ENCODE measurements at places on chromosomes 11 and 22.

DNA sequence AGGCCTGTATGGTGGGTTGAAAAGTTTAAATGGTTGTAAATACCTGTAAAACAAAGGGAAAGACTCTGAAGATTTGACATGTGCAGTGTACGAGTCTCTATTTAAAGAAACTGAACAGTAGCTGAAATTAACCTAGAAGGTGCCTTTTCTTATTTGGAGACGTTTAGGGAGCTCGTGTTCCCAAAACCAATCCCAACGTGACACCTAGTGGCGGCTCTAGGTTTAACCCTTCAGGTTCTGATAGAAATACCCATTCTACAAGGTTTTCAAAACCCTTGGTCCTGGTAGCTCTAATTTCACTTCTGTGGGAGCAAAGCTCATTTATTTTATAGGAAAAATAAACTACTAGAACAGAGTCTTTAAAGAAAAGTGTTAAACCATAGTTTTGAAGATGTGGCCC, 258.3 kb downstream of the LRRC4C start:
- peak; percentile 50 for DNase-seq

DNA sequence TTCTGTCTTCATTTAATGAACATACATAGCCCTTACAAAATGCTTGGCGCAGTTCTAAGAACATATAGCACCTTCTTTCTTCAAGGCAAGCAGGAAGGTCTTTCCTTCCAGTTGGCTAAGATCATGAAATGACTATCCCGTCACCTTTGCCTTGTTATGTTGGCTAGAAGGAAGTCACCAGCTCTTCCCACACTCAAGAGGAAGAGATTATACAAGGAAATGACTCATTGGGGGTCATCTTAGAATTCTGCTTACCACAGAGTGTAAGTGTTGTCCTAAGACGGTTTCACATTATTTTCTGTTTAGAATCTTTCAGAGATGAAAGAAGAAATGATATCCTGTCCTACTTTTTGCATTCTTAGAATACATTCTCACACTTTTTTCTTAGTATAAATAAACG, 808.0 kb upstream of the LUZP2 start:
- peak; percentile 34 for DNase-seq

DNA sequence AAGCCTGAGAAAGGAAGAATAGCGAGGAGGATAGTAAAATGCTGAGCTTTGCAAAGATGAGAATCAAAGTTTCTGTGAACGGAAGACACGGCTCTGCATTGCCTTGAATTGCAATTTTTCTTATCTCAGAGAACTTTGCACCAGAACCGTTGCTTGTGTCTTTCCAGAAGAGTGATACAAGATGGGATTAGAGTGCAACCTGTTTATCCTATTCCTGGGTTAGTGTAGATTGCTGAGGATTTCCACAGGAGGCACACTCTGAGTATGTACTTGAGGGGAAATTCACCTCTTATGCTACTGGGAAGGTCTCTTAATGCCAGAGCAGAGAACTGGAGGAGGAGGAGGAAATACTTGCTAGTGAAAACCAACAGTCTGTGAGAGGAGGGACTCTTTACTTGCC, 377.5 kb downstream of the OPCML start:
- DNase-seq, result no peak

DNA sequence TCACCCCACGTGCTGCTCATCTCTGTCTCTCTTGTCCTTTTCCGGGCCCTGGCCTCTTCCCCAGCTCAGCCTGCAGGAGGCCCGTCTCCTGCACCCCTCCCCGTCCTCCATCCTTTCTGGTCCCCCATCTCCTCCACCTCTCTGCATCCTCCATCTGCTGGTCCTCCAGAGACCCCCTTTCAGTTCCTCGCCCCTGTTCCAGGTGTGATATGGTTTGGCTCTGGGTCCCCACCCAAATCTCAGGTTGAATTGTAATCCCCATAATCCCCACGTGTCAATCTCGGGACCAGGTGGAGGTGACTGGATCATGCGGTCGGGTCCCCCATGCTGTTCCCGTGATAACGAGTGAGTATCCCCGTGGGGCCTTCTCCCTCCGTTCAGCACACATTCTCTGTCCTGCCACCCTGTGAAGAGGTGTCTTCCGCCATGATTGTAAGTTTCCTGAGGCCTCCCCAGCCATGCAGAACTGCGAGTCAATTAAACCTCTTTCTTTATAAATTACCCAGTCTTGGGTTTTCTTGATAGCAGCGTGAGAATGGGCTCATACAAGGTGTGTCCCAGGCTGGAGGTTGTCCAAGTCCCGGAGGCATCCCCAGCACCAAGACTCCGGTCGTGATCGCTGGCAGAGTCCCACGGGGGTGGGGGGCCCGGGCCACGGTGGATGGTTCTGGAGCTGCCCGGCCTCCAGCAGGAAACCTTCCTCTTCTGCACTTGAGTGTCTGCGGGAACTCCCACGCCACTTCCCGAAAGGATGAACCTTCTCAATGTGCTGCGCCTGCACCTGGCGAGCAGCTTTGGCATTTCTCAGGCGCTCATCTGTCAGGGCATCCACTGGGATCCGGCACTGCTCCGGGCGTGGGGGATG, 29.0 kb upstream of the TOLLIP start:
- no peak for DNase-seq

GRCh38 chr11:74846770-74847169, 98.1 kb downstream of the RNF169 start:
- DNase-seq, result no peak

DNA sequence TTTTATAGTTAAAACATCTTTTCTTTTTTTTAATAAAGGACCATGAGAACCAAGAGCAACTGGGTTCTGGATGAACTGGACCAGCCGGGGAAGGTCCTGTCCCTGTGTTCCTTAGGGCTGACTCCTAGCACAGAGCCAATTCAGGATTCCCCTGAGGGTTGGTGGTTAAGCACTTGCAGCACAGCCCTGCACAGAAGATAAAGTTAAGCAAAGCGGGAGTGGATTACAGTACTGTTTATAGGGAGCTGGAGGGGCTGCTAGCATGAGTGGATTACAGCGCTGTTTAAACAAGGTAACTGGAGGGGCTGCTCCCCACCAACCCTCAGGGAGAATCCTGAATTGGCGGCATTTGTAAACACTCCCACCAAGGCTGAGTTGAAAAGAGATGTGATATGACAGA, 90.6 kb downstream of the CELSR1 start:
- DNase-seq, result peak; percentile 68

DNA sequence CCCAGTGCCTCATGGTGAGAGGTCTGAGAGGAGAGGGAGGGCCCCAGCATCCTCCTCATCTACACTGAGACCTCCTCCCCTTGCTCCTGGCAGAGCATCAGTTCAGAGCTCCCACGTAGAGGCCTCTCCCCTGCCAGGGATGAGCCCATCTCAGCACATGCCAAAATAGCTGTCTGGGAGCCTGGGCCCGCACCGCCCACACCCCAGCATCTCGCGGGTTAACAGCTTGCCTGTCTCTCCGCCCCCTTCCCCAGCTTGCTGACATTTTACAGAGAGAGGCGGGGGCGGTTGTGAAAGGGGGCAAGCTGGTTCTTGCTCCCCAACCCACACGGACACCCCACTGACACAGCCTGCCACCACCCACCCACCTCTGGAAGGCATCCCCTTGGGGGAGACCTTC, 6.4 kb downstream of the DGKZ start:
- DNase-seq, result peak; percentile 55

GRCh38 chr22:50074056-50074455, 11.2 kb downstream of the MLC1 start:
- no peak for DNase-seq

DNA sequence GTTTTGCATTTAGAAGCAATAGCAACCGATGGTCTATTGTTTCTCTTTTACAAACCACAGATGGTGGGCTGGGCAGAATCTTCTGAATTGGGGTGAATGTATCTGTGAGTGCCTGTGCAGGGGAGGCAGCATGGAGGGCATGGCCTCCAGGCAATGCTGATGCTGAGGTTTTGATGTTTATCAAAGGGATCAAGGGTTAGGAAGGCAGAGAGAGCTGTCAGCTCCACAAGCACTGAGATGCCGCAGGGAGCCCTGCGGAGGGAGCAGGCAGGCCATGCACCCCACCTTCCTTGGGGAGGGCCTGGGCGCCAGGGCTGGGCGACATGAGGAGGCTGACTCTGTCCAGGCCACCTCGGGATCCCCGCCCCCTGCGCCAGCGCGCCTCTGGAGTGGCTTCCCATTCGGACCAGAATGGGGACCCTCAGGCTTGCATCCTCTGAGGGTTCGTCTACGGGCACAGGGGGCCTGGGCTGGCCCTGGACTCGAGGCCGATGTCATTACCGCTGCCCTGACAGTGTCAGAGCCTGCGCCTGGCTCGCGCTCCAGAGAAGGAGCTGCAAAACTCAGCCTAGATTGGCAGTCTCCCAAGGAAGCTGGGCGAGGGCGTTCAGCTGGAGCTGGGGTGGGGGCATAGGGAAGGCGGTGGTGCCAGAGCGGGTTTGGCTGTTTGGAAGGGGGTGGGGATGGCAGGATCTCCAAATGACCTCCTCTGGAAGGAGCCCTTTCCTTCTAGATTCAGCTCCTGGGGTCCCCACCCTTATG, 13.9 kb upstream of the TH start:
- DNase-seq, result no peak

- no peak for DNase-seq
These were observed 18.0 kb upstream of the RAB38 start for GRCh38 chr11:88193278-88193677.

DNA sequence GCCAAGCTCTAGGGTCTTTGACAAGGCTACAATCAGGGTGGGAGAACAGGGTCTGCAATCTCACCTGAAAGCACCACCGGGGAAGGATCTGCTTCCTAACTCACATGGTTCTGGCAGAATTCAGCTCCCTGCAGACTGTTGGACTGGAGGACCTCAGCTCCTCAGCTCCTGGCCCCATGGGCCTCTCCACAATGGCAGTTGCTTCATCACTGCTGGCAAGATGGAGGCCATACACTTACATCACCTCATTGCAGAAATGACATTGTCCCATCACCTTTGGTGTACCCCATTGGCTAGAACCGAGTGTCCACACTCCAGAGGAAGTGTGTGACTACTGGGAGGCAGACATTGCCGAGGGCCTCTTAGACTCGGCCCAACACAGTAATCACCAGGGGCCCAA, 20.9 kb upstream of the MPPED1 start:
- DNase-seq, result no peak

- no peak for DNase-seq
These were observed 47.9 kb upstream of the RFPL3 start for GRCh38 chr22:32309585-32310251.

GRCh38 chr11:79071190-79071589, 369.6 kb downstream of the TENM4 start:
- DNase-seq, result no peak

DNA sequence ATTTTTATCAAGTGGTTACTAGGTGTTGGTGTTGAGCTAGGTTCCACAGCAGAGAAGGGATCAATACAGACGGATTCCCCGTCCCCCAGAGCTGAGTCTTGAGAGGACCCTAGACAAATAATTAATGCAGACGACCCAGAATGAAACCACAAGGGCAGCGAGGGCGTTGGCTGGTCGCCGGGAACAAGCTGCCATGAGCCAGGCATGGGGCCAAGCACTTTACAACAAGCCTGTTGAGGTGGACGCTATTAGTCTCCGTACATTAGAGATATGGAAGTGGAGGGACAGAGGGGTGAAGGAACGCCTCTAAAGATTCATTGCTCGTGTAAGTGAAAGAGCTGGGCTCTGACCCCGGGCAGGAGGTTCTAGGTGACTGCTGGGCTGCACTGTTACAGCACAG, 77.1 kb upstream of the EIF3D start:
- no peak for DNase-seq

DNA sequence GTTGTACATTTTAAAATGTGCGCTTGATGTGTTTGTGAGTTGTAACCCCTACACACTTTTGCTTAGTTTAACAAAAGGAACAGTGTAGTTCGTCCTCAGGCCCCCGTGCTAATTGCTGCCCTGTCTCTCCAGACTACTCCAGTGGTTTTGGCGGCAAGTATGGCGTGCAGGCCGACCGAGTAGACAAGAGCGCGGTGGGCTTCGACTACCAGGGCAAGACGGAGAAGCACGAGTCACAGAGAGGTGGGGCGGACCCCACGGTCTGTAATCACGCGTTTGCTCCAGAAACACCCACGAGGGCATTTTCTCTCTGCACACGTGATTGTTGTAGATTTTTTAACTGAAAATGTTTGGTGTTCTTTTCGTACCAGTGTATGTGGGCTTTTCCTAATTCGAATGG, 18.6 kb downstream of the CTTN start:
- DNase-seq, result no peak

DNA sequence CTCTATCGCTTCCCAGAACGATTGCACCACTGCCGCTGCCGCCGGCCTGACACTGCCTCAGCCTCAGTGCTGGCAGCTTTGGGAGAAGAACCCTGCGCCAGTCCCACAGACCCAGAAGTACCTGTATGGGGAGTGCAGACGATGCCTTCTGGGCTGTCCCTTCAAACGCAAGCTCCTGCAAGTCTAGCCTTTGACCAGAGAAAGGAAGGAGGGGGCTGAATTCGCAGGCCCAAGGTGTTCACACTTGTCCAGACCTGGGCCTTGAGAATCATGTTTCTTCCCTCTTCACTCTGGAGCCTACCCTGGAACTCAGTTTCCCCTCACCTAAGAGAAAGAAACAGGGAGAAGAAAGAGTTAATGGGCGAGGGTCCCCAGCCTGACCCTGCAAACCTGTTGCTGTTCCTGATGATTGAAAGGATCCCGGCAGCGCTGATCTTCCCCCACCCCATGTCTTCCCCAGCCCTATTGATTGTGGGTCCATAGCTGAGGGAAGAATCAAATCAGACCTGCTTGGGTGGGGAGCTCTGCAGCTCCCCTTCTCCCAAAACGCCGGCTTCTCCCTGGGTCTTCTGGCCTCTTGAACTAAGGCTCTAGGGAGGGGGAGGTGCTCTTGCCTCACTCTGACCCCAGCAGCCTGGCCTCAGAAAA, 786 bp upstream of the MCAM start:
- no peak for DNase-seq

- DNase-seq, result no peak
These were observed 9.9 kb downstream of the PCSK7 start for GRCh38 chr11:117221775-117222517.

- no peak for DNase-seq
These were observed 61.8 kb downstream of the OTOG start for GRCh38 chr11:17608821-17609220.

DNA sequence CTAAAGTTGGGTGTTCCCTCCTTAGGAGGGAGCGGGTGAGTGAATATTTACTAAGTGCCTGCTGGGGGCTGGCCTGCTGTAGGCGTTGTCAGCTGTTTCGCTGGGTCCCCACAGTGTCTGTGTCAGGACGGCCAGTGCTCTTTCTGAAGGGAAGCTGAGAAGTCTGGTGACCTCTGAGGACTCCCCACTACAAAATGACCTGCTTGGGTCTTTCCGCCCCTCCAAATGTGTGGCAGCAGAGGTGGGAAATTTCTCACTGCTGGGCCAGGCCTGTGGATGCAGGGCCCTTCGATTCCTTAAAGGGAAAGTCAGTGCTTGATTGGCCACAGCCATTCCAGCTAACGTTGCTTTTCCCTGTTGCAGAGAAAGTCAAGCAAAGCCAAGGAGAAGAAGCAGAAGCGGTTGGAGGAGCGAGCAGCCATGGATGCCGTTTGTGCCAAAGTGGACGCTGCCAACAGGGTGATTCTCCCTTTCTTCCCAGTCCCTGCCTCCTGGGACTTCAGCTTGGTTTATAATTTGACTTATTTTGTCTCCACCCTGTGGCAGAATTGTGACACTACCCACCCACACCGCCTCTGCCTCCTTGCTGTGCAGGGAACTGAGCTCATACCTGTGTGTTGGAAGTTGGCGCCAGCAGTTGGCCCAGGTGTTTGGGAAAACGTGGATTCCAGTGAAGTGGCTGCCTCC, 6.8 kb downstream of the NAA40 start:
- DNase-seq, result peak; percentile 76

GRCh38 chr11:43943372-43943930, 1.0 kb downstream of the C11orf96 start:
- DNase-seq, result peak; percentile 22

- no peak for DNase-seq
These were observed 12.9 kb downstream of the TMEM132A start for GRCh38 chr11:60937144-60937527.

- DNase-seq, result no peak
These were observed 48.0 kb downstream of the TSPAN18 start for GRCh38 chr11:44774731-44775130.

Measured in NB4 (cell line).